ENCODE measurements at places on chromosomes 7 and 10.

DNA sequence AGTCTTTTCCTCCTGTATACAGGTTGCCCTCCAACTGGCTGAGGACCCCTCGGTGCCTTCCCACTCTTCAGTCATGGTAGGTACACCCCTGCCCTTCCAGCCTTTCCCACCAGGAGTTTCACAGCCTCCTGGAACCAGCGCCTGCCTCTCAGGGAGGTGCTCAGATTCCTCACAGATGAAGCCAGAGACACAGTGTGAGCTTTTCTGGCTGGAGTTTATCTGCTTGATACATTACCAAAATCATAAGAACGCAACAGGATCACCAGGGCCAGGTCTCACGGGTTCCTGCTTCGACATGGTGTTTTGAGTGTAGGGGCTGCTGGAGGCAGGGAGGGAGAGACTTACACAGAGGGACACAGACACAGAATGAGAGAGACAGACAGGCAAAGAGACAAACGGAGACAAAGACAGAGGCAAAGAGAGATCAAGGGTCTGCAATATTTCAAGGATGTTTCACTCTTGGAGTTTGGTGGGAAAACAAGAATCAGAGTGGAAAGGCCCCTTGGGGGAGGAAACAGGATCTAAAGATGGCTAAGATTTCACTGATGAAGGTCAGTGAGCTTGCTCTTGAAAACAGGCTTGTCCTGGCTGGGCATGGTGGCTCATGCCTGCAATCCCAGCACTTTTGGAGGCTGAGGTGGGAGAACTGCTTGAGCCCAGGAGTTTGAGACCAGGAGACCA, 6.5 kb upstream of the INMT start:
- DNase-seq: no peak

GRCh38 chr10:75035975-75036708, 75.3 kb upstream of the SAMD8 start:
- DNase-seq: peak; percentile 52

GRCh38 chr10:116712519-116712918, 29.8 kb downstream of the HSPA12A start:
- no peak for DNase-seq

GRCh38 chr7:133602291-133602690, 349.4 kb downstream of the EXOC4 start:
- peak; percentile 34 for DNase-seq

GRCh38 chr10:1653321-1653720, 84.0 kb downstream of the ADARB2 start:
- DNase-seq: no peak

GRCh38 chr10:120538091-120538490, 81.1 kb downstream of the PLPP4 start:
- DNase-seq: no peak

DNA sequence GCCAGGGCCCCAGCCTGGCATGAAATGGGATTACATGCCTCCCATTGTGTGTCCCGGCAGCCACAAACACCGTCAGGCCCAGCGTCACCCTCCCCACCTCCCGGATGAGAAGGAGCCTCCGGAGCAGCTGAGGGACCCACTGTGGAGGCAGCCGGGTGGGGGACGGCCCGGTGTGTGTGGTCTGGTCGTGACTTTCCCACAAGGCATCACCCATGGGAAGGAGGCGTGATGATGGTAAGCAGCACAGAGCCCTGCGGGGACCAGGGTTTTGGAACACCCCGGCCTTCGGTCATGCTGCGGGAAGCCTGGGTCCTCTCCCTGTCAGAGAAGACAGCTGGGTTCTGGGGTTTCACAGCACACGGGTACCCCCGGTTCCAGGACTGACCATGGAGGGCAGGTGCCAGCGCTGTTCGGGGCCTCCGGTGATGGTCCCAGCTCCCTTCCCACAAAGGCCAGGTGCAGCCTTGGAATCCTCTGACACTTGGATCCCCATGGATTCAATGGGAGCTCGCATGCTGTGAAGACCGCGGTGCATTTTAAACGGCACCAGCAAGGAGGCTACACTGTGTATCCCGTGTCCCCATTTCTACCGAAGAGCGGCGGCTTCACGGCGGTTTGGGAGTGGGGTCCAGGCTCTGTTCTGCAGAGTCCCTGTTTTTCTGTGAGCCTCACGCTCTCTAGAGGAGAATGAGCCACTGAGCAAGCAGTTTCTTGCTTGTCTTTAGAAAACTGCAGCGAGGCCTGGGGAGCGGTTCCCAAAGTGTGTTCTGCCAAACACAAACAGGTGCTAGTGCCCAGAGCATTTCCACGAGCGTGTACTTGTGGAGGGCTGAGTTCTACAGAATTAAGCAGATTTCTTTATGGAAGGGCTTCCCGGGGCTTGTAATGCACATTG, 336.0 kb downstream of the ADARB2 start:
- no peak for DNase-seq

GRCh38 chr10:114259824-114260223, 20.8 kb downstream of the VWA2 start:
- peak; percentile 60 for DNase-seq

DNA sequence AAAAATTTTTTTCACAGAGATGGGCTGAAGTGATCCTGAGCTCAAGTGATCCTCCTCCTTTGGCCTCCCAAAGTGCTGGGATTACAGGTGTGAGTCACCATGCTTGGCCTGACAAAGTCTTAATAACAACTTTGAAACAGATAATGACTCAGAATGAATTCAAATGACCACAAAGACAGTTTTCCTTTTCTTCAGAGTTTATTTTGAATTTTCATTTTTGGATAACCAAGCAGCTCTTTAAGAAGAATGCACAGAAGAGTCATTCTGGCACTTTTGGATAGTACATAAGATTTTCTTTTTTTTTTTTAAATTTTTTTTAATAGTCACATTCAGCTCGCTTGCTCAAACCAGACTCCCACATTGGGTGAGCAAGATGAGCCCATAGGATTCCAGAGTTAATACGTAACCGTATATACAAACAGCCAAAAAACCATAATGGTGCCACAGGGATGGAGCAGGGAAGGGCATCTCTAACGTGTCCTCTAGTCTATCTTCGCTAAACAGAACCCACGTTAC, 43.0 kb upstream of the NMT2 start:
- peak; percentile 92 for DNase-seq

GRCh38 chr10:90589825-90590224, 268.0 kb downstream of the HTR7 start:
- DNase-seq: no peak

GRCh38 chr10:100976906-100977305, 7.6 kb downstream of the SEMA4G start:
- DNase-seq: no peak

DNA sequence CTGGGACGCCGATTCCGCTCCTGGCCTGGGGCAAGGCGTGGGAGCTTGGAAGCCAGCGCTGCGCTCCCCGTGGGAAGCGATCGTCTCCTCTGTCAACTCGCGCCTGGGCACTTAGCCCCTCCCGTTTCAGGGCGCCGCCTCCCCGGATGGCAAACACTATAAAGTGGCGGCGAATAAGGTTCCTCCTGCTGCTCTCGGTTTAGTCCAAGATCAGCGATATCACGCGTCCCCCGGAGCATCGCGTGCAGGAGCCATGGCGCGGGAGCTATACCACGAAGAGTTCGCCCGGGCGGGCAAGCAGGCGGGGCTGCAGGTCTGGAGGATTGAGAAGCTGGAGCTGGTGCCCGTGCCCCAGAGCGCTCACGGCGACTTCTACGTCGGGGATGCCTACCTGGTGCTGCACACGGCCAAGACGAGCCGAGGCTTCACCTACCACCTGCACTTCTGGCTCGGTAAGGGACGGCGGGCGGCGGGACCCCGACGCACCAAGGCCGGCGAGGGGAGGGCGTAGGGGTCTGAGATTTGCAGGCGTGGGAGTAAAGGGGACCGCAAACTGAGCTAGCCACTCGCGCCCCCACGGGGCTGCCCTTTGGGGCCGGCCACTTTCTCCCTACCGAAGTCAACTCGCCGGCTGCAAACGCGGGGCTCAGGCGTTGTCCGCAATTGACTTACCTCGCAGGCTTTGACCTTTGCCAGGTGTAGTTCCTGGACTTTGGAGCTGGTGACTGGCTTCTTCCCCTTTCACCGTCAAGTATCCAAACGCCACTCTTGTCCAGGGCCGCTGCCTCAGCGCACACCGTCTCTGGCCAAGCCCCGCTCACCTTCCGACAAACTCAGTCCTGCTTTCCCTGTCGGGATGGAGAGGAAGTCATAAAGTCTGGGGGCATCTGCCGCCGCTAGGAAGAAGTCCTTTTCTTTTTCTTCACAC, at the start of gene SCIN:
TSS of gene SCIN (plus strand) at position 187 of the 928 bp plus-strand sequence. CDS start at position 254, 67 bp downstream.
- DNase-seq: peak; percentile 13
